ENCODE measurements at places on chromosomes 2 and 18.

DNA sequence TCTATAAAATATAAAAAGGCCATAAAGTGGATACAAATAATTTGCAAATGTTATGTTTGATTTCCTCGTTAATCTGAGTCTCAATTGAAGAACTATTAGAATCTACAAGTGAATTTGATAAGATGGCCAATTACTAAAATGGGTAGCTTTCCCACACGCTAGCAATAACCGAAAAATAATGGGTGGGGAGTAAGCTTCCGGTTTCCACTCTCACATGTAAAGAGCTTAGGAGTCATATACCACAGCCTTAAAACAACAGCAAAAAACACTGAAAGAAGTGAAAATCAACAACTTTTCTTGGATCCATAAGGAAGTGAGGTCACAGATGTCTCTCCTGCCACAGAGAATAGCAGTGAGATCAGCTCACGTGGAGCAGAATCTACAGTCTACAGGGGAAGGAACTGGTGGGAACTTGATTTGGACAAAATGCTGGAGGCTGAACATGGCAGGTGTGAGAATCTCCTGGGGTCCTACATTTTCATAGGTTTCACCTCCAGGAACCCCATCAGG, 18.6 kb downstream of the THAP4 start:
- no peak for DNase-seq

- no peak for DNase-seq
These were observed 70.0 kb downstream of the VSNL1 start for GRCh38 chr2:17610521-17610920.

GRCh38 chr2:141392517-141393213, 738.2 kb downstream of the LRP1B start:
- DNase-seq = no peak

DNA sequence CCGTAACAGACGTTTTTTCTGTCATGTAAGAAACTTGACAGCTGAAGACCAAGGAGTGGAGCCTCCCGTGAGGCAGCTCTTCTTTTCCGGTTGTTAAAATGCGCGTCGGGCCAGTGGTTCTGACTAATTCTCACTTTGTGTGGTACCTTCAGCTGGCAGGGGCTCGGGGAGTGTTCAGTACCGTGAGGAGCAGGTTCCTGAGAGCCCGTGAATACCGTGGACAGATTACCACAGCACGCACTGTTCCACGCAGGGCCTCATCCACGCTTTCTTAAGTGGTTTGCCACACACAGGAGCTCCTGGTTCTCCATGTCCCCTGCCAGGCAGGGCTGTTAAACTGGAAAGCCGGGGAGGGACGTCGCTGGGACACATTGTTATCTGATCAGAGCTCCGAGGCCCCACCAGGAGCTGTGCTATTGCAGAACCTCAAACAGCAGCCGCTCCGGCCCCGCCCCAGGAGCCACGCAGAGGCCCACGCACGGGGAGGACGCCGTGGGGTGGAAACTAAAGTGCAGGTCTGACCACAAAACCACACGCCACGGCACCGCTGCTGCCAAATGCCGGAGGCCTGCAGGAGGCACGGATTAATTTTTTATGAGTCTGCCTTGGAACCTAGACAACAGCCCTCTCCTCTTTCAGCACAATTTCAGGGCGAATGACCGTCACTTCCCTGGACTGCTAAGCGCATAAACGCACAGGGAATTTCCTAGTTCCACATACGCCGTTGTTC, 43.3 kb downstream of the NFATC1 start:
- DNase-seq = no peak

GRCh38 chr18:8699948-8700347, 5.4 kb upstream of the MTCL1 start:
- no peak for DNase-seq
